ENCODE measurements at places on chromosomes 12 and 14.
A peak's percentile ranks its signal among the peaks of the same experiment; 100 is the strongest.

DNA sequence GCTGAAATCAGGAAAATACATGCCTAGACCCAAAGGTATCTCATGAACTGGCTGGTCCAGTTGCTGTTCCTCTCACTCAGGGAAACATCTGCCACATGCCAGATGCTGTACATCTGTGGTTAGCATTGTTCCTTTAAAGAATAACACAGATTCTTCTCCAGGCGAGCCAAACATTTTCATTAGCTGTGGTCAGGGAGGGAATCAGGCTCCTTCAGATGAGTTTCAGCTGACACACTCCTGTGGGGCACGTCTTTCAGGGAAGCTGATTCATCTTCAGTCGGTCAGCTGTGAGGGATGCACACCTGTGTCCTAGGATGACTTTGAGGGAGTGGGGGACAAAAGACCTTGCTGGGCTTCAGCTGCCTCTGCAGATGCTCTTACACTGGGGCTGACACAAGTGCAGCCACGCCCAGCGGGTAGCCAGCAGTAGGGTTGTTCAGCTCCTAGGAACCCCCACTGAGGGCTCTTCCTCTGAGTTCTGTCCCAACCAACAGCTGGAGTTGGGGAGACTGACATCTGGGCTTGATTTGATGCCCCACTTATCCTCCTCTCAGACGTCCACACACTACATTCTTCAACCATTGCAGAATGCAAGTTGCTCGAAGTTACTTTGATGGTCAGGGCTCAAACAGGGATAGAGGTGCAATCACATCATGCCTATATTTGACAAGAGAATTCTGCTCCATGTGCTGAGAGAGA, 155.0 kb downstream of the NUAK1 start:
- no peak for DNase-seq

GRCh38 chr14:71311061-71311460, 403.8 kb downstream of the PCNX1 start:
- no peak for DNase-seq

DNA sequence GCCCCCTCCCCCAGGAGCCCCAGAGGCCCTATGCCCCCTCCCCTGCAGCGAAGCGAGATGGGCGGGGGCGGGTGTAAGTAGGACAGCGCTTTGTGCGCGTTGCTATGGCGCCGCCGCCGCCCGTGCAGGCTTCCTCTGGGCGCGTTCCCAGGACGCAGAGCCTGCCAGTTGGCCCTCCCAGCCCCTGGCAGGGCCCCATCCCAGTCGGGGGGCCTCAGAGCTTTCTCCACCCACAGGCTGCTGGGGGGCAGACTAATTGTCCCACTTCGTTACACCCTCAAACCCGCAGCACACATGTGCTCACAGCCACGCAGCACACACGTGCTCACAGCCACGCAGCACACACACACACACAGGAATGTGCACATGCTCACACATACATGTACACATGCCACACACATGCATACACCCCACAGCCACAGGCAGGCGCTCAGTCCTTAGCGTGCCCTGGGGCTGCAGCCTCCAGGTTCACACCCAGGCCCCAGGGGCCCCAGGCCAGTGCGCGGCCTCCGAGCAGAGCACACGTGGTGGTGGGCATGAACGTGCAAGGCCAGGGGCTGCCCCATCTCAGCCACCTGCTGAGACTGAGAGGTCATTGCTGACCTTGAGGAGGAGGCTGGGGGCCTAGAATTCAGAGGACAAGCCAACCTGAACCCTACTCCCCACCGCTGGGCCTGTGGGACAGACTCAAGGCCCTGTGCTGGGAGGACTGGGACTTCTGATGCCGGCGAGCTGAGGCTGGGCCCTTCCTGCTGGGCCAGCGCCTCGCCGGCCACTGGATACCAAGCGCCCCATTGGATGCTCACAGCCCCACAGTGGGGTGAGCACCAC, 15.6 kb downstream of the TRMT61A start:
- no peak for DNase-seq

- DNase-seq = peak; percentile 56
Measured at GRCh38 chr12:4307593-4308333, 13.2 kb upstream of the TIGAR start.

GRCh38 chr14:21711360-21711961, 37.8 kb upstream of the OR4E1 start:
- DNase-seq = peak; percentile 36
